ENCODE measurements at places on chromosomes 4 and X.

DNA sequence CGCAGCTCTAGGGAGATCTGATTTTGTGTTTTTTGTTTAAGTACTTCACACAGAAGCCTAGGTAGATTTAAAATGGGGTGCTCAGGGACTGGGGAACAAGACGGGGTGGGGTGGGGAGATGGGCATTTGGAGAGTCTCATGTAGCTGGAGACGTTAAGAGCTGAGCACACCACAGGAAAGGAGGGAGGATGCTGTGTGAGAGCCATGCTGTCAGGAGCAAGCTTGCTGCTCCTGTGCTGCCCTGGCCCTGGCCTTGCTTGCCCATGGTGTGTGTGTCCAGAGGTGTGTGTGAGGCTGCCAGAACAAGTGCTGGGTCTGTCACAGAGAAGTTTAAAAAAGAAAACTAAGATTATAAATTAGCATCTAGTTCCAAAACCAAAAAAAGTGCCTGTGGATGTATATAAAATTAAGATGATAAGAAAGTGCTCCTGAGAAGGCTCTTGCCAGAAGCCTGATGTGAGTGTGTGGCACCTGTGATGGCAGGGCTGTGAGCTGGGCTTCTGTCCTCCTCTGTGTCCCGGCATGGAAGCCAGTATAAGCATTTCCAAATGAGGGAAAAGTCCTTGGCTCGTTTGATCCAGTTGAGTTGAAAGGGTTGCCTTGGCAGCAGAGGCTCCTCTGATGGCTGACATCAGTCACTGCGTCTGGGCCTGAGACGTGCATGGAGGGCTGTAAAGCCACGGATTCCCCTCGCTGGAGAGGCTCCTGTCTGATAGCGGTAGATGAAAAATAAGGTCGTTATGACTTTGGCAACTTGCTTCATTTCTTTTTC is 63.5 kb downstream of the NELFA start:
- DNase-seq: no peak

- DNase-seq: no peak
Measured at GRCh38 chr4:186743261-186743660, 19.6 kb upstream of the FAT1 start.

DNA sequence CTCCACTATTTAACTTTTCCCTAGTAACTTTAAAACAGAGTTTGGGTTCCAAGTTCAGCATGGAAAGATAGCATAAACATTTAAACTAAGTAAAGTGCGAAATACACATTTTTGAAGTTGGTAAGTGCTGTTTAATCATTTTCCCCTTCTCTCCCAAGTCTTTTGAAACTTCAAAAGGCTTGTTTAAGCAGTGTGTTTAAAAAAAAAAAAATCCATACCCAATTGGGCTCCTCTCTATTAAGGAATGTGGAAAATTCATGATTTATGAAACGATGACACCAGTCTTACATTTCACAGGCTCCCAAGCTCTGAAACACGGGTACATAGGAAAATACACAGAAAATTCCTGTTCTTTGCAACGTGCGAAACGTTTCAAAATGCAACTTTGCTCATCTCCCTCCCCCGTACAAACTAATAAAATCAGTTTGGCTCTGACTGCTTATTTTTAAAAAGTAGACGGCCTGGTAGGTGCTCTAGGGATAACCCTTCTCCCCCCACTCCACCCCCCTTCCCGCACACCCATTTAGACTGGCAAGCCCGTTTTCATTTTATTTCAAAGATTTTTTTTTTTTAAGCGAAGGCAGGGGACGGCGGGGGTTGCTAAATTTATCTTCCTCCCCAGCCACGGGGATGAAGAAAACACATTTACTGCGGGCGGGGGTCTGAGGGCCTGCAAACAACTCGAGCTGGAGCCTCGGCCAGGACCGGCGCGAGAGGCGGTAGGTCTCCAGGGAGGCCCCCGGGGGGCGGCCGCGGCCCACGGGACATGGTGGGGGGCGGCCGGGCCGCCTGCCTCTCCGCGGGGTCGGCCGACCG is 786 bp upstream of the ZFX start:
- no peak for DNase-seq

DNA sequence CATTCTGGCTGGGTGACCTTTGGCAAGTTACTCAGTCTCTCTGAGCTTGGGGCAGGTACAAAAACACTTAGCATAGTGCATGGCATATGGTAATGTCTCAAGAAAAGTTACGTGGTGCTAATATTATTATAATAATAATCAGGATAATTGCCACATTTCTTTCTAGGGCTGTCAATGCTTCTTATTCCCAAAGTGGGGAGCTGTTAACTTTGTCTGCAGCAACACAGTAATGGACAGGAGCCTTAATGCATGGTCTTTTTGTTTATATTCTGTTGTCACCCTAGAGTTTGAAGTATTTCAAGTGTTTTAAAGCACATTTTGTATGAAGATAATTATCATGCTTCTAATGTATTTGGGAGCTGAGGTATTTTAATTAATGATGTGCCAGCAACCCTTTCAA is 121.8 kb downstream of the FHIP1A start:
- DNase-seq: no peak

GRCh38 chrX:44871931-44872820 is 812 bp upstream of the KDM6A start:
- peak; percentile 29 for DNase-seq

DNA sequence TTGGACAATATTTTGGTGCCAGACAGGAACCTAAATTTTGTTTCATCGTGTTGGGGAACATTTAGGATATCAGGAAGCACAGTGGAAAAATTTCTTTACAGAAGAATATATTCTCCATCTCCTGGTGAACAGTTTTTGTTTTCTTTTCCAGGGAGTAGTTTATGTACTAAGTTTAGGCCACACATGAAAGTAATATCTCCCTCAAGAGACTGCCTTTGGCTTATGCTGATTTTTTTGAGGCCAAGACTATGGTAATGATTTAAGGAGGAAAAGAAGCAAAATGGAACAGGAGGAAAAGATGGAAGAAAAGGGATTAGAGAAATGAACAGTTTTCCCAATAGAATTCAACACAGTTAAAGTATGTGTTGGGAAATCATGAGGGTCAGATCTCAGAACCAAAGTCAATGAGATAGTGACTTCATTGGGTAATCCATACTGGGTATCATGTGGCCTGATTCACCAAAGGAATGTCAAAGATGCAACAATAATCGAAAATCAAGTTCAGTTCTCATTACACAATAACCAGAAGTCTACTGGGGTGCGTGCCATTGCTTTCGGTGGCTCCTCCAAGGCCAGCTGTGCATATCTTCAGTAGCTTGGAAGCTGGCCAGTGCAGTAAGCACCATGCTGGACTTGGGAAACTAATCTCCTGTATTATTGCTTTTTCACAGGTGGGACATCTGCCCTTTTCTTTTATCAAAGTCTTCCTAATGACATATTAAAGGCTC is 234.8 kb downstream of the COL25A1 start:
- DNase-seq: no peak

DNA sequence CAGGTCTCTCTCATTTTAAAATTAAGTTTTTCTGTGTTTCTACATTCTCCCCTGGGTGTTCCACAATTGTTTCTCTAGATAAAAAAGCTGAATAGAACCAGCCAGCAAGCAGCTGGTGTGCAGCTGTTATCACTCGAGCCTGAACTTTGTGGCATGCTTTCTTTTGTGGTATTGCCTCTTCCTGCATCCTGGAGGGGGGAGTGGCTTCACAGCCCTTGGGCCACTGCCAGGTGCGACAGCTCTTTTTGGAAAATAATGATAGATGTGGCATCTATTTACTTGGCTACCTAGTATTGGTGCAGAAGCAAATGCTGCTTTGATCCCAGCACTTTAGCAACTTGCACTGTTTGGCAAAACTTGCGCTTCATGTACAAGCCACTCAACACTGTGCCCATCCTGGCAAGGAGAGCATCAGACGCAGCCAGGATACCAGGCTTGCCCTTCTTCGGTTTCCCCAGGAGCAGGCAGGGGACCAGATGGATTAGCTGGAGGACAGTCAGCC is 69.4 kb downstream of the HMGB2 start:
- no peak for DNase-seq

DNA sequence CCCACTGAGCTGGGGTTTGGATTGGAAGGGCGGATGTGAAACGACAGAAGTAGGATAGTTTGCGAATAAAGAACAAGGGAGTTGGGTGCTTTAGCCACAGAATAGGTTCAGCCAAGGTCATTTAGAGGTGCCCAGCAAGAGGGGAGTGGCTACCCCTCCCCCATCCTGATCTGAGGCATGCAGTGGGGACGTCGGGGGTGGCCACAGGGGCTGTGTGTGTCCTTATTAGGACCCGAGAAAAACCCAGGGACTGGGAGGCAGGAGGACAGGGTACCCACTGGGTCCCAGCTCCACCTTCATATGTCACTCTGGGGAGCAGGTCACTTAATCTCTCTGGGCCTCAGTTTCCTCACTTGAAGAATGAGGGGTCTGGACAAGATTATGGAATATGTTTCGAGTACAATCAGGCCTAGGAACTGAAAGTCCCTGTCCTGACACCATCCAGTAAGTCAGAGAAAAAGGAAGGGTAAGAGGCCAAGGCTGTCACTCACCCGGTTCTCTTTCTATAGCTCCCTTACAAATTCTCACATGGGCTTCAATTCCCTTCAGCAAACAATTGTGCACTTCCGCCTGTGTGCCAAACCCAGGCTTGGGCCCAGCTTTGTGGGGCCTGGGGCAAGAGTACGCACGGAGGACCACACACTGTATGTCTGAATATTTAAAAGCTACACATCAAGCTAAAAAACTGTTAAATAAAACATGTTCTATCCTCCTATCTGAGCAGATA is 4.2 kb upstream of the NYX start:
- no peak for DNase-seq

DNA sequence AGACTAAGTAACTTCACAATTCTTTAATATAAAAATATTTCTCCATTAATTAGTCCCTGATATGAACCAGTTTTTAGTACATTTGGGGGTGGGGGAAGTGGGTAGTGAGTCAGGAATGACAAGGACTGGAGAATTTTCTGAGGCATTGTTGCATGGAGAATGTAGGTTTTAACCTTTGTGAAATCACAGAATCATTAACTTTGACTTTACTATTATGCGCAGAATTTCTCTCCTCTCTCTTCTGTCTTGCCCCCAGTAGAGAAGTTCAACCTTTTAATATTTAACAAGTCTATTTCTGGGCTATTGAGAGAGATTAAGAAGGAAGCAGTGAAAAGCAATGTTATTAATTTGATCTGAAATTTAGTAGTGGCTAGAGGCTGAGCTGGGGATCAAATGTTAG is 597.0 kb downstream of the PCDH18 start:
- no peak for DNase-seq

GRCh38 chr4:150699599-150699998 is 117.6 kb downstream of the MAB21L2 start:
- no peak for DNase-seq

DNA sequence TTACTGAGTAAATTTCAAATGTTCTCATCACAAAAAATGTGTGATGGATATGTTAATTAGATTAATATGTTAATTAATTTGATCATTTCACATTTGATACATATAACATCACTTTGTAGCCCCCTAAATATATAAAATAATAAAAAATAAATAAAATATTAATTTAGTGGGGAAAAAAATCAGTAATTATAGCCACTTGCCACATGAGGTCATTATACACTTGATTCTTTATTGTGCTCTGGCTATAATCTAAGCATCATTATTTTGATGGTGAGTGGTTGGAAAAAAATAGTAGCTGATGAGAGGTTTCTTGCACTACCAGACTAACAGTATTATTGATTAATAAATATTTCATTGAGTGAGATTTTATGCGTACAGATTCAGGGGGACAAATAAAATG is 57.4 kb downstream of the DCK start:
- no peak for DNase-seq

DNA sequence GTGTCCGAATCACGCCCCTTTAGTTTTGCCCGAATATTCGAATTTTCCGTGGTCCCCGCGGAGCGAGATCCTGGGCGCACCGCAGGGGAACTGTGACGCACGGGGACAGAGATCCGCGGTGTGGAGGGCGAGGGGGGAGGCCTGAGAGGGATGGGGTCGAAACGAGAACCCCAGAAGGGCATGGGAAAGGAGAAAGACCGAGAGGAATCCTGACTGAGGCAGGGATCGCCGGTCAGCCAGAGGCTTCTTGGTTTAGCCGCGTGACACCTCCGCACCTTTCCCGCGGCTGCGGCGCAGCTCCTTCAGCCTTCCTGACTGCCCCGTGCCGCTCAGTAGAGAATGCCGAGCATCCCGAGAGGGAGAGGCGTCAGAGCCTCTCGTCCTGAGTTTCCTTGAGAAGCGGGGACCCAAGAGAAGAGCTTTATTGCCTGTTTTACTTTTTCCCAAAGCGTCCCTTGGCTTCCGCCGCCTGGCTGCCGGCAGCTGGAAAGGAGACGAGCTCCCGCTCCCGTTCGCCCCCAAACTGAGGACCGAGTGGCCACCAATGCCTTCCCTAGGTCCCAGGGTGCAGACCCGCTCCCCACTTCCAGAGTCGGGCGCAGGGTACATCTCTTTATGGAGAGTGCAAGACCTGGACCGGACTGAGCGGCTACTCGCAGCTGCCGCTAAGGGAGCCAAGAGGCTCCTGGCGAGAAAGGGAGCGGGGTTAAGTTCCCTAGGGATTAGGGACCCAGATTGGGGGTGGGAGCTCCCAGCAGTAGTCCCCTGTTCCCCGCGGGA is 911 bp upstream of the GPR50 start:
- no peak for DNase-seq

GRCh38 chrX:56068274-56068758 is 163.8 kb upstream of the KLF8 start:
- no peak for DNase-seq

- peak; percentile 60 for DNase-seq
Measured at GRCh38 chr4:26860922-26861433, 337 bp downstream of the STIM2 start.

DNA sequence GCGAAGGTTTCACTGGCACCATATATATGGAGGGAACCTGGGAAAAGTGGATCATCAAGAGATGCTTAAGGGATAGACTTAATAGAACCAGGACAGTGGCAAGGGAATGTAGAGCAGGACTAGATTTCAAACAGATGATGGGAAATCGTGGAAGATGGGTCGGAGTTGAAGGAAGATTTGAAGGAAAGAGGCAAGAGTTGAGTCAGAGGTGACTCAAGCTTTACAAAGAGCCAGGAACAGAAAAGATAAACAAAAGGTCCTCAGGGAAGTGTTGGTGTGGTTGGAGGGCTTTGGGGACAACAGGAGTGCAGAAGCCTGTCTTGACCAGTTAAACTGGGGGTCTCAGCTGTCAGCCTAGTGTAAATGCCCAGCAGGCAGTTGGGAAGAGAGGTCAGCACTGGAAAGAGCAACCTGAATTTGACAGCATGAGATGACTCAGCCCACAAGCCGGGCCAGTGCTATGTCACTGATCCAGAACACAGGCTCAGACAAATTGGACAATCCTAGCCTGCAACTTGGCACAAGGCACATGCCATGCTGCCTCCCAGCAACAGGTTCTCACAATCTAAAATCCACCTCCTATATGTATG is 230.5 kb downstream of the IDS start:
- DNase-seq: no peak

DNA sequence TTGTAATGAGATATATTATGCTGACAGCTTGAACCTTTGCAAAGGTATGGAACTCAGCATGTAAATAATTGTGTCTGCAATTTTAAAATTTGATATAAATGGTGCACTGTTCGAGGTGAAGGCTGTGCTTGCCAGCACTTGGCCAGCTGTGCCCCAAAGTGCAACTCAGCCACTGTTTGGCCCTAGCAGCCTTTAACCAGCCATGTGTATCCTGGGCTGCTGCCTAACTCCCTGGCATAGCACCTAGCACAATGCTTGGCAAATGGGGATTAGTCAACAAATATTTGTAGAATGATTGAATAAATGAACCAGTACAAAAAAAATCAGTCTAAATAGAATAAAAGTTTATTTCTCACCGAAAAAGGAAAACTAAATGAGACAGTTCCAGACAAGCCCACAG is 83.8 kb upstream of the ZIC3 start:
- DNase-seq: no peak
